Upper lobe of left lung (tissue), 6 donors: ENCODE measurements at places on chromosomes 2 and 18. TPM values are rescaled to one million over a fixed set of nuclear protein-coding genes. Genes with fewer than 3 reads are reported as not detected.
A peak's percentile ranks its signal among the peaks of the same experiment; 100 is the strongest.

DNA sequence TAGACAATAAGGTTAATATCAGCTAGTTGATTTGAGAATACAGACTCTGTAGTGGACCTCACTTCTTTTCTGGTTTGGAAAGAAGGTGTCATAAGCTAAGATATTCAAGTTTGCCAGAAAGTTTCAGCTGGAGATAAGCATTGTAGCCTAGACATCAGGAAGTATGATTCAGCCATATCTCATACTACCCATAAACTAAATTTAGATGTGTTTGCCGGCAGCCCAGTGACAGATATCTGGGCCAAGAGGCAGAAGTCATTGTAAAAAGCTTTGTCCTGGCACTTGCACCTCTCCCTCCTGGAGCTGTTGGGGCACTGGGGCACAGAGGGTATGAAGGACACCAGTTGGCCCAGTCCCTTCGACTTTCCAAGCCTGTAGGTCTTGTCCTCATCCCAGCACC lies 128.0 kb downstream of the EPHA4 start:
- DNase-seq, result no peak

GRCh38 chr18:6610466-6610865 lies 119.0 kb upstream of the ARHGAP28 start:
- no peak for DNase-seq

DNA sequence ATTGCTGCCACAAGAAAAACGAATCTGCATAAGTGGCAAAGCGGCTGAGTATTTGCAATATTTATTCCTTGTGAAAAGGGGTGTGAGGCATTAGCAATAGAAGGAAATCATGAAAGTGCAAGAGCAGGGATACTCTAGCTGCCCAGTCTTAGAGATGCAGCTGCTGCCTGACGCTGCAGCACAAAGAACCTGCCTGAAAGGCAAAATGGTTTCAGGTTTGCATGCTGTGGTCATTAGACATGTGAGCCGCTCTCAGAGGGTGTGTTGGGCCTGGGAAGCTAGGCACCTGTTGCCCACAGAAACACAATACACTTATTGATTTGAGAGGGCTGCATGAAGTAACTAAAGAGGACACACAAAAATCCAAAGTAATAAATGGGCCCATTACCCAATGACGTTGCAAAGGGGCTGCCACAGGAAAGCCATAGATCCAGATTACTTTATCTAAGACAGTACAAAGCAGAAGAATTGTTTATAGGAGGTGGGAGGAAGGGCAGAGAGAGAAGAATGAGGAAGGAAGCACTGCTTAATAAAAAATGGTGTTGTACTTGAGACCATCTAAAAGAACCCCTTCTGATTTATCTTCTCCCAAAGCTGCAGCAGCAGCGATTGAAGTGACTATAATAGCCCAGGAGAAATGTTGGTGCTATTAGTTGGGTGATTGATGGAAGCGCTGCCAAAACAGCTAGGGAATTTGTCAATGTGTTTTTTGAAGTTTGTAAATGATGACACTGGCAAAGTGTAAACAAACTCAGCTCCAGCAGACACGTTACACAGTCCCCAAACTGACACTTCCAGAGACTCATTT lies 492.4 kb upstream of the ACVR2A start:
- DNase-seq, result no peak

DNA sequence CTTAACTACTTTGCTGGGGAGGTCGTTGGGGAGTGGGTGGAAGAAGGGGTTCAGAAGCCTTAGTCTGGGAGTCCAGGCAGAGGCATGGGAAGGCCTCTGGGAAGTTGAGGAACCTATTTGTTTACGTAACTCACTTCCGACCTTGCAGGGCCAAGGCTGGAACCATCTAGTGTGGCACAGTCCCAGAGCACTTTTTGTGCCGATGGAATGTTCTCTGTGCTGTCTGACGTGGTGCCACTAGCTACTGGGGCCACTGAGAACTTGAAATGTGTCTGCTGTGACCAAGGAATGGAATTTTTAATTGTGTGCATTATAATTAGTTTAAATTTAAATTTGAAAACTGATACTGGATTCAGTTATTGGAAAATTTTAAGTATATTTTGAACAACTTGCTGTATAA lies 139.7 kb downstream of the FAM161A start:
- no peak for DNase-seq

DNA sequence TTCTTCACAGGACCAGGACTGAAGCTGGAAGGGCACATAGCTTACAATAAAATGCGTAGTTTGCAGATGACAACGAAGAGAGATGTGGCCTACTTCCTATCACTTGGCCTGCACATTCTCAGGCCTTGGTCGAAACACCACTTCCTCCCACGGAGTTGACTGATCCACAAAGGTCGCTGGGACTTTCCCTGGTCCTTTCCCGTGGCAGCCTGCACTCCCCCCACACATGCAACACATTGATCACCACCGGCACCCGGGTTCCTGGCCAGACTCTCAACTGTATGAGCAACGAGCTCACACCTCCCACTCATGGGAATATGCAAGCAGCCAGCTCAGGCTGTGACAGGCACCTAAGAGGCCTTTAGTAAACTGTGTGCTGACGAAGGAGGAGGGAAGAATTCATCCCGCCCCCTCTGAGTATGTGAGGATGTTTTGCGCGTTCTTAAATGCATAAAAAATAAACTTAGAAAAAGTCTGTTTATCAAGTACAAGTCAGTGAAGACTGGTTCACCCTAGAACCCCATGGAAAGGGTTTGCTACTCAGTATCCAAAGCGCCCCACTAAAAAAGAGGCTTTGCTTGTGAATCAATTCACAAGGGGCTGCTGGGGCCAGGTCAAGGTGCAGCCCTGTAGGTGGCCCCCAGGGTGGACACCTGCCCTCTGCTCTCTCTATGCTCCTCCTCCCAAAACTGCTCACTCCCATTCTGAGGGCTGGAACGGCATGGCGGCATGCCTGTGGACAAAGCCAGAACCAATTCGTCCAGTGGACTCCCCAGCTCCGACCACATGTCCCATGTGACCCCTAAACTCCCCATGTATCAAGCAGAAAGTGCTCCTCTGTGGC lies 154.3 kb downstream of the EIPR1 start:
- DNase-seq, result no peak

GRCh38 chr2:12177455-12178288 lies 431.2 kb downstream of the LPIN1 start:
- DNase-seq, result no peak

GRCh38 chr2:107558295-107558694 lies 268.4 kb upstream of the RGPD4 start:
- no peak for DNase-seq

GRCh38 chr18:49768051-49768391 lies 45.3 kb downstream of the ACAA2 start:
- DNase-seq, result no peak

DNA sequence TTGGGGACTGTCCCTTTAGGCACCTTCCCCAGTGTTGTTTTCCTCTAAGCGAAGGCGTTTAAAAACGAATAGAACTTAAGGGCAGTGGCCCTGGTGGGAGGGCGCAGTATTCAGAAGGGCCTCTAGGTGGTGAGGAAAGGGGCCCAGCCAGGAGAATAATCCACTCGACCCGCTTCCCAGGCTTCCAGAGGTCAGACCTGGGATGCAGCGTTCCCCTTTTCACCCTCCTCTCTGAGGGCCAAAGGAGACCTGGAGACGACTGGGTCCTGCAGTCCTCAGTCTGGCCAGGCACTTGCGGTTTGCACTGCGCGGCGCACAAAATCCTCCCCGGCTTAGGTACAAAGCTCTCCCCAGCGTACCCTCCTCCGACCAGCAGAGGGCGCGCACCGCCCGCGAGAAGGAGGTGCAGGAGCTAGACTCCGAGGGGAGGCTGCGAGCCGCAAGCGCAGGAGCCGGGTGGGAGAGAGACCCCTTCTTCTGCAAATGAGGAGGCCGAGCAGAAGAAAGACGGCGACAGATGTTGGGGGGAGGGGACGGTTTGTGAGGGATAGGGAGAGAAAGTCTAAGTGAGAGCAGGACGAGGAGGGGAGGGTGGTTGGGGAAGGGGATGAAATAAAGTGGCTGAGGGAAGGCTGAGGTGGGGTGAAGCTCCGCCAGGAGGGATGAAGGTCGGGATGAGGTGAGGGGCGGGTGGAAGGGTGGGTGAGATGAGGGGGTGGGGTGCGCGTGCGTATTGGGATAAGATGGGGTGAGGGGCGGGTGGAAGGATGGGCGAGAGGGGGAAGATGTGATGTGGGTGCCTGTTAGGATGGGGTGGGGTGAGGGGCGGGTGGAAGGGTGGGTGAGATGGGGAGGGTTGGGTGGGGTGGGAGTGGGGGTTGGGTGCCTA lies 4.9 kb downstream of the FEV start:
- peak; percentile 95 for DNase-seq

CENPA gene
- total RNA-seq, result 8.4 TPM

DNA sequence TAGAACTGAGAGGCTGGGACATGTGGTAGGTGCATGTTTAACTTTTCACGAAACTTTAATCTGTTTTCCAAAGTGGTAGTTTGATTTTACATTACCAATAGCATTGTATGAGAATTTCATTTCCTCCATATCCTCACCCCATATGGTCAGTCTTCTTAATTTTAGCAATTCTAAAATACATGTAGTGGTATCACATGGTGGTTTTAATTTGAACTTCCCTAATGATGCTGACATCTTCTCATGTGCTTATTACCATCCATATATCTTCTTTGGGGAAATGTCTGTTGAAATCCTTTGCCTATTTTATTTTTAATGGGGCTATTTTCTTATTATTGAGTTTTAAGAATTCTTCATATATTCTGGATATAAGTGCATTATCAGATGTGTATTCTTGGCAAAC lies 89.3 kb downstream of the BCL2L11 start:
- DNase-seq, result no peak

GRCh38 chr18:8299054-8299980 lies 309.9 kb upstream of the RAB12 start:
- no peak for DNase-seq

GRCh38 chr18:43007365-43007764 lies 108.1 kb downstream of the RIT2 start:
- no peak for DNase-seq

- peak; percentile 64 for DNase-seq
Observed at GRCh38 chr2:88086401-88086800, 18.8 kb downstream of the SMYD1 start.

DNA sequence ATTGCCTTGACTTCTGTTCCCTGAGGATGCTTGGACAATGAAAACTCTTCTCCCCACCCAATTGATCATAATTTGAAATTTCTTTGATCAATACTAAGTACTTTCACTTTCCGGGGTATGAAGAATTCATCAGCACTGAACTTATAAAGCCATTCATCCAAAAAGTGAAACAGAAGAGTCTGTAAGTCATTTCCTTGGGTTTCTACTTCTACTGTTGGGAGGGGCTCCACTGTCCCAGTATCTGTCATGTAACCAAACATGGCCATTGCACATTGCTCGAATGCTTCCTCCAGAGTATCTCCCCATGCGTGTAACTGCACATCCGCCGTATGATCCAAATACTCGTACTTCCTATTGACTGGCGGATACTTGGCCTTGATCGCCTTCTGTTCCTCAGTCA lies 30.3 kb downstream of the NCL start:
- DNase-seq, result no peak

BOLL gene
- not detected for total RNA-seq

- peak; percentile 80 for DNase-seq
Observed at GRCh38 chr2:44291281-44292248, 16.3 kb downstream of the SLC3A1 start.

RAB17 gene
- total RNA-seq, result 44.5 TPM

GRCh38 chr2:234977228-234977679 lies 25.4 kb downstream of the SH3BP4 start:
- no peak for DNase-seq

CHRND gene
- total RNA-seq, result not detected

DNA sequence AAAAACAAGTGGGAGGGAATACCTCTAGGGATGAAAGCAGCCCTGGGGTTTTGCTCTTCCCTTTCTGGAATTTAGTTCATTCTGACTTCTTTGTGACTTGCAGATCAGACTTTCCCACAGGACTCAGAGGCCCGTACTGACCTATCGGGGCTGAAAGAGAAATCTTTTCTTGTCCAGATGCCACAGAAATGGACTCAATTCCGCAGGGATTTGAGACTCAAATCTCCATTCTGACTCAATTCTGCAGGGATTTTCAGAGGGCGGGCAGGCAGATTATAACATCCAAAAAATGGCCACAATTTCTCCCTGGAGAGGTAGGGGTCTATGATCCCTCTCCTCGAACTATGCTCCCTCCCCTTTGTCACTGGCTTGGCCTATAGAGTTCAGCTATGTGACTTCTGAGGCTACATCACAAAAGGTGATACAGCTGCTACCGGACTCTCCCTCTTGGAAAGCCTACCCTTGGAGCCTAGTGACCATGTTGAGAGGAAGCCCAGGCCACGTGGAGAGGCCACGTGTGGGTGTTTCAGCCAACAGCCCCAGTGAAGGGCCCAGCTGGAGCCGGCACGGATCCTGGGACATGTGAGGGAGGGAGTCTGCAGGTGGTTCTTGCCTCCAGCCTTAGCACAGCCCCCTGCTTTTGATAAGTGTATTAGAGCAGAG lies 4.8 kb upstream of the EFHD1 start:
- no peak for DNase-seq

DNA sequence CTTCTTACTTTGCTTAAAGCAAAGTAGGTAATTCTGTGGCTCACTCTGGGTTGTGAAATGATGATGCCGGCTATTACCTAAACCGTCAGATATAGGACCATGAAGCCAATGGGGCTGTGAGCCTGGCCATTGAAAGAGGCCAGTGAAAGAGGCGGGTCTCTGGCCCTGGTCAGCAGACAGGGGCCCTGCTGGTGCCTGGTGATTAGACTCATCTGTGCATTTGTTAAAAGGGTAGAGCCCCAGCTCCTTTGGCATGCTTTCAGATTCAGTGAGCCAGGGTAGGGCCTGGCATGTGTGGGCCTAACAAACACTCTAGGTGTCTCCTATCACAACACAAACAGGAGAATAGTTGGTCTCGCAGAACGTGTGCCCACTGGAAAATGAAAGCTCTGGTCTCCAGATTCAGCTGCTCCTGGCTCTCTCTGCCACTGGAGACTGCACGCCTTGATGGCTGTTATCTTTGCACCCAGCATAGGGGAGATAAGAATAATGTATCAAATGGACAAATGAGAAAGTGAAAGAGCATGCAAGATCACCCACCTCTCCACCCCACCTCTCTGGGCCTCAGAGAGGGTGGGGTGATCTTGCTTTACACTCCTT lies 6.9 kb downstream of the LRRC30 start:
- DNase-seq, result no peak

DNA sequence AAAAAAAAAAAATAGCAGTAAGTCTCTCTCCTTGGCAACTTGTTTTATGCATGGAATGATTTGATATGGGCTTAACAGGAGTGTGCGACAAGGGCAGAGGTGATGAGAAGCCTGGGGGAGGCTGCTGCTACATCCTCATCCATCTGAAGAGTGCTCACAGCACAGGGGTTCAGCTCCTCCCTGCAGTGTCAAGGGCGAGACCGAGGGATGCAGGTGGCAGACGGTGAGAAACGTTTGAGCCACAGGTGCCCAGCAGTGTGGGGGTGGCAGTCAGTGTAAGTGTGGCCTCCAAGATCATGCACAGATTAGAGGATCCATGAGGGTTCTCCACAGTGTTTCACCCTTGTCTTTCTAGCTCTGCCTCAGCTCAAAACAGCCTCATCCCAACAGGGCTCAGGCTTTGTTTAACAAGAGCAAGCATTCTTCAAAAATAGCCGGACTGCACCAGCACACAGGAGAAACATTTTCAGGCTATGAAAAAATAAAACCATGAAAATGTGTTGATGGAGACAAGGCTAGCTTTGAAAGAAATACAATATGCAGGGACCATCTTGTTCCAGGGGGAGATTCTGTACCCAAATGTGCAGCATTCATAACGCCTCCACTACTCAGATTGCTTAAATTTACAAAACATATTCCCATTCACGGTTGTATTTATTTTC lies 324.5 kb upstream of the MYT1L start:
- no peak for DNase-seq
